ENCODE measurements at places on chromosomes 16 and 17.

- DNase-seq = no peak
These were observed 74.3 kb upstream of the CES5A start for GRCh38 chr16:55949518-55949917.

GRCh38 chr16:81879625-81880024 lies 100.5 kb downstream of the PLCG2 start:
- DNase-seq = no peak

- no peak for DNase-seq
These were observed 2.1 kb downstream of the SOX9 start for GRCh38 chr17:72122765-72123529.

DNA sequence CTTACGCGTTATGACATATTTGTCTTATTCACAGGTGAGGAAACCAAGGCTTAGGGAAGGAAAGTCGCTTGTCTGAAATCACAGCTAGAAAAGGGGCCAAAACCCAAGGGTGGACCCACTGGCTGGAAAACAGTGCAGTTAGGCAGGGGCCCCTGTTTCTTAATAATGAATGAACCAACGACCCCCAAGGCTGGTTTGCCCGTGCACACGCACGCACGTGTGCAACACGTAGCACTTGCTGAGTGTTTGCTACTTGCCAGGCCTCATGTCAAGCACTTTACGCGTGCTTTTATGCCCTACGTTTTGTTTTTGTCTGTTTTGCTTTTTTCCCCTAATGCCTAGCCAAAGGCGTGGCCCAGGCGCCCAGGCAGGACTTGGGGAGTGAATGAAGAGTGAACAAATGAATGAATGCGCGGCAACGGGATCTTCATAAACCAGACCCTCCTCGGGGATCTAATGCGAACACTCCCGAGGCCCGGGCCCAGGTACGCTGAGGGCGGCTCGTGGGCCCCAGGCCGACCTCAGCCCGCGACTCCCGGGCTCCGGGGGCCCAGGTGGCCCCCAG lies 571 bp upstream of the USP10 start:
- DNase-seq = peak; percentile 21

- no peak for DNase-seq
These were observed 1.1 kb downstream of the UNC13D start for GRCh38 chr17:75842963-75843576.

- no peak for DNase-seq
These were observed 229.0 kb upstream of the NLRP1 start for GRCh38 chr17:5813357-5813756.

- no peak for DNase-seq
These were observed 13.2 kb downstream of the TMEM238L start for GRCh38 chr17:10790491-10791401.

DNA sequence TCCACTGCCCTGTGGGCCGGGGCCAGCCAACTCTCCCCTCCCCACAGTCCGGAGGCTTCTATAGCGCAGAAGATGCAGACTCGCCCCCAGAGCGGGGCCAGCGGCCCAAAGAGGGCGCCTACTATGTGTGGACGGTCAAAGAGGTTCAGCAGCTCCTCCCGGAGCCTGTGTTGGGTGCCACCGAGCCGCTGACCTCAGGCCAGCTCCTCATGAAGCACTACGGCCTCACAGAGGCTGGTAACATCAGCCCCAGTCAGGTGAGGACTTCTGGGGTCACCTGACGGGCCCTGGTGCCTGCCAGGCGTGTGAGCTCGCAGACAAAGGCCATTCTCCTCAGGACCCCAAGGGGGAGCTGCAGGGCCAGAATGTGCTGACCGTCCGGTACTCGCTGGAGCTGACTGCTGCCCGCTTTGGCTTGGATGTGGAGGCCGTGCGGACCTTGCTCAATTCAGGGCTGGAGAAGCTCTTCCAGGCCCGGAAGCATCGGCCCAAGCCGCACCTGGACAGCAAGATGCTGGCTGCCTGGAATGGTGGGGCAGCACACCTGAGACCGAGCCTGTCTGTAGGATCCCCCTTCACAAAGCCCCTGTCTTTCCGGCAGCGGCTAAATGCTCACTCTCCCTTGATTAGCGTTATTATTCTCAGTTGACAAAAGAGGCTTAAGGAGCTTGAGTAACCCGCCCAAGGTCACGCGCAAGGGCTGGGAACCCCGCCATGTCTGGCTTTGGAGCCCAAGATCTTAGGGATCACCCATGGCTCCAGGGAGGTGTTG lies 3.9 kb downstream of the SPATA20 start:
- peak; percentile 95 for DNase-seq

DNA sequence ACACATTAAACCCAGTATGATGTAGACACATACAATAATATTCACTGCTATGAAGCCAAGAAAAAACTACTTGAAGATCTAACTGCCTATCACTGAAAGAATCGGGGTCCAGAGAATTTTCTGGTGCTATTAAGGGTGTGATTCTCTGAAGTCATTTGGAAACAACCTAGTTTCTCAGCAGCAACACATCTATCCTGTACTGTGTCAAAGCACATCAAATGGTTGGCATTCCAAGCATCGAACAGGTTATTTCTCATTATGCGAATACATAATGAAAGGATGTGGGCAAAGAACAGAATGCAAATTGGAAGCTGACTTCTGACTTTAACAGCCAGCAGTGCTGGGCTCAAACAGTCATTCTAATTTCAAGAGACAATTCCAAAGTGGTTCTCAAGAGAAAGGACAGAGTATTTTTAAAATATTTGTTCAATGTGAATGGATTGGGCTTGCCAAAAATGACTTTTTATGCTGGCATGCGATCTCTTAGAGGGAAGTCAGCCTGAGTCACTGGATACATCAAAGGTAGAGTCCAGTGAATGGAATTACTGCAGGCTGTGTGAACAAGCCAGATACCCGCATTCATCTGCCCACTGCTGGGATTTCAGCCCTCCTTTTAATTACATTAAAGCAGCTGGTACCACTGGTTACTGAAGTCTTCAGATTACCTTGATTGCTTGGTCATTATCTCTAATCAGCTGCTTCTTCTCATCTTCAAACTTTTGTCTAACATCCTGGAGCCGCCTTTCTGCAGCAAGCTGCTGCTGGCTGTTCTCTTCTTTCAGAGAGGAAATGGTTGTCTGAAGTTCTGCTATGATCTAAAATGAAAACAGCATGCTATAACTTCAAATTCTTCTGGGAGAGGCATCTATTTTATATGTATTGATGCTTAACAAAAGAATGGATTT lies 181.2 kb upstream of the AXIN2 start:
- peak; percentile 37 for DNase-seq

- no peak for DNase-seq
These were observed 221.1 kb upstream of the GSE1 start for GRCh38 chr16:85391769-85392583.

DNA sequence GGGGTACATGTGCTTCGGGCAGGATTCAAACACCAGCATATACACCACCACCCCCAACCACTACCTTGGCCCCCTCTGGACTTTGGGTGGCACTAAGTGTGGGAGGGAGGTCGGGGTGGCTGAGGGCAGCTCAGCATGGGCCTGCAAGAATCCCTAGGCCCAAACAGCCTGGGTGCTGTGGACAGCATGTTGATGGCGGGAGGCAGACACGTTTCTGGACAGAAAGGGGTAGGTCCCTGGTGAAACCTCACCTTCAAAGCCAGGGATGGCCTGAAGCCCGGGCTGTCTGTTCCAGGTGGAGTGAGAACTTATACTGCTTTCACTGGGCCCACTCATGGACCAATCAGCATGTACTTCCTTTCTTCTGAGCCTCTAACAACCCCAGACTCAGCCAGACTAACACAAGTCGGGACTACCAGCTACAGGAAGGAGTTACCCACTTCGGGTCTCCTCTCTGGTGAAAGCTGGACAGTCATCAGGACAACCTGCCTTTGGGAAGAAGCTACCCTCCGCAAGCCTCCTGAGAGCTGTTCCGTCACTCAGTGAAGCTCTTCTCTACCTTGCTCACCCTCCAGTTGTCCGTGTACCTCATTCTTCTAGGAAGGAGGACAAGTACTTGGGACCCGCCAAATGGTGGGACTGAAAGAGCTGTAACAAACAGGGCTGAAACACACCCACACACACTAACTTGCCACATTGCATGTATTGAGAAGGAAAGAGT lies 203.0 kb downstream of the CPPED1 start:
- no peak for DNase-seq

GRCh38 chr16:3673201-3673600 lies 18.7 kb downstream of the DNASE1 start:
- DNase-seq = no peak

DNA sequence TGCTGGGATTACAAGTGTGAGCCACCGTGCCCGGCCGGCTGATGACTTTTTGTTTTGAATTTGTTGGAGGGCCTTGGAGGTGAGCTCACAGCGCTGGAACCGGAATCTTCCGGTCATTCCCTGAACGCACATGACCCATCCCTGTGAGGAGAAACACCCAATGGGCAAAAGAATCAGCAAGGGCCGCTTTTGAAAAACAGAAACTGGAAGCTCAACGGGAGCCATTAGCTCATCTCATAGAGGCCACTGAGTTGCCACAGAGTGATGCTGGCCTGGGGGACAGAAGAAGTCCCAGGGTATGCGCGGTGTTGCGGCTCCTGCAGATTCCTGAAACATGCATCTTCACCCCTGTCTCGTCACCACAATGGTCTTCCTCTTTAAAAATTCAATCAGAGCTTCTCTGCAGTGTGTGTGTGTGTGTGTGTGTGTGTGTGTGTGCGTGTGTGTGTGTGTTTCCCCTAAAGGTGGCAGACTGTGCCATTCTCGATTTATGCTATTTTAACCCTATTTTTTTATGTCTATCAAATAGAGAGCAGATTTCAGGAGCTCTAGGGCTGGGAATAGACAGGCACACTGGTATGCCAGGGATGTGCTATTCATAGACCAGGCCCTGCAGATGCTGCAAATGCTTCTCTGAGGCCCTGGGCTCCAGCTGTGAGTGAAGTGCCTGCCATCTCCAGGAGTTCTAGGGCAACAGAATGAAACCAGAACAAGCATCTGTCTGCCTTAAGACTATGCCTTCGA lies 68.3 kb downstream of the MARCHF10 start:
- DNase-seq = no peak

GRCh38 chr16:77993111-77993985 lies 29.0 kb upstream of the CLEC3A start:
- no peak for DNase-seq

- no peak for DNase-seq
These were observed 202.9 kb upstream of the N4BP1 start for GRCh38 chr16:48812856-48813255.

DNA sequence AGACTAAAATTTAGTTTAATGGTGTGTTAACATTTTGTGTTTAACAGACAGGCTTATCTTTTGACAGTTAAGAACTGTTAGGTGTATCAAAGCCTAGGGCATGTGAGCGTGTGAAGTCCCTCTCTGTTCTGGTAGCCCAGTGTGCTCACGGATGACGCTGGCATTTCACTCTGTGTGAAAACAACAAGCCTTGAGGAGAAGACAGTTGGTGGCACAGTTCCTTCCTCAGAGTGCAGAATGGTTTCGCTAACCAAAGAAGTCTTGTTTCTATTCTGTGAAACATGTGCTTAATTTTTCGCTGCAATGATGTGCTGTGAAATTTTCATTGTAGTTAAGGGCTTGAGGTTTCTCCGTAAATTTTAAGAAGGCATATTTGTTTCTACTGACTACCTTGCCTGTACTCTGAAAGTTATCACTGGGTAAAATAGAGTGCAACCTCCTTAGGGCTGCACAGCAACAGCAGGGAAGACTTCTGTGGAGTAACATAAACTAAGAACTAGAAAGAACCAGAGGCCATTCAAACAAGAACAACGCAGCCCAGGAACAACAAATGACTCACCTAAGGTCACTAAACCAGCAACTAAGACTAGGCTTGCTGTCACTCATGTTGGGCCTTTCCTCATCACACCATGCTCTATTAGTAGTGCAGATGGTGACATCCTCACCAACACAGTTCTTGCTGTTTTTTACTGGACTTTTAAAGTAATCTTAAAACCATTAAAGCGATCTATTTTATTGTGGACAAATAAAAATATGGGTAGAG lies 33.4 kb downstream of the BRD7 start:
- no peak for DNase-seq

DNA sequence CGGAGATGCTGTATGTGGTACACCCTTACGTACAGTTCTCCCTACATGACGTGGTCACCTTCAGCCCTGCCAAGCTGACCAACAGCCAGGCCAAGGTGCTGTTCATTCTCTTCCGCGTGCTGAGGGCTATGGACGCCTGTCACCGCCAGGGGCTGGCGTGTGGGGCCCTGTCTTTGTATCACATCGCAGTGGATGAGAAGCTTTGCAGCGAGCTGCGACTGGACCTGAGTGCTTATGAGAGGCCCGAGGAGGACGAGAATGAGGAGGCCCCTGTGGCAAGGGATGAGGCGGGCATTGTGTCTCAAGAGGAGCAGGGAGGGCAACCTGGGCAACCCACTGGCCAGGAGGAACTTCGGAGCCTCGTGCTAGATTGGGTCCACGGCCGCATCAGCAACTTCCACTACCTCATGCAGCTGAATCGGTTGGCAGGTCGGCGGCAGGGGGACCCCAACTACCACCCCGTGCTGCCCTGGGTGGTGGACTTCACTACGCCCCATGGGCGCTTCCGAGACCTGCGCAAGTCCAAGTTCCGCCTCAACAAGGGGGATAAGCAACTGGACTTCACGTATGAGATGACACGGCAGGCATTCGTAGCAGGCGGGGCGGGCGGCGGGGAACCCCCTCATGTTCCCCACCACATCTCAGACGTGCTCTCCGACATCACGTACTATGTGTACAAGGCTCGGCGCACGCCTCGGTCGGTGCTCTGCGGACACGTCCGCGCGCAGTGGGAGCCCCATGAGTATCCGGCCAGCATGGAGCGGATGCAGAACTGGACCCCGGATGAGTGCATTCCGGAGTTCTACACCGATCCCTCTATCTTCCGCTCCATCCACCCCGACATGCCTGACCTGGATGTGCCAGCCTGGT lies 1.4 kb downstream of the WDR81 start:
- no peak for DNase-seq

GRCh38 chr16:49608098-49608497 lies 234.5 kb downstream of the C16orf78 start:
- no peak for DNase-seq

DNA sequence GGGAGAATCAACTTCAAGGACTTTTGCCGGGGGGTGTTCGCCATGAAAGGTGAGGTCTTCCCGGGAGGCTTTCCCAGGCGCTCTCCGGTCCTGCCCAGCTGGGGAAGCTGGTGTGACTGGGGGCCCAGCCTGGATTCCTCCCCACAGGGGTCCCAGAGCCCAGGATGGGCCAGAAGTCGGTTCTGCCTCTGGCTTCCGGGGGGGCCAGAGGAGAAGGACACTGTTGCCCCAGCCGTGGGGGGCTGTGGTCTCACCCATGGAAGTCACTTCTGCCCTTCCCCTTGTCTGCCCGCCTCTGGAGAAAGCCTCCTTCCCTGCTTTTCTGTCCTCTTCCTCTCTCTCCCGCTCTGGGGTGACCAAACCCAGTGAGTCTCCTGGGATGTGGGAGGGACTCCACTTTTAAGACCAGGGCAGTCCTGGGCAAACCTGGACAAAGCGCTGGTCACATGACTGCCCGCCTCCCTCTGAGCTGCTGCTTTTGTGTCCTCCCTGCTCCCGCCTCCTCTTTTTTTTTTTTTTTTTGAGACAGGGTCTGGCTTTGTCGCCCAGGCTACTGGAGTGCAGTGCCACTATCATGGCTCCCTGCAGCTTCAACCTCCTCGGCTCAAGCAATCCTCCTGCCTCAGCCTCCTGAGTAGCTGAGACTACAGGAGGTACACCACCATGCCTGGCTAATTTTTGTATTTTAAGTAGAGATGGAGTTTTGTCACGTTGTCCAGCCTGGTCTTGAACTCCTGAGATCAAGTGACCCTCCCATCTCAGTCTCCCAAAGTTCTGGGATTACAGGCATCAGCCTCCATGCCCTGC lies 40.6 kb downstream of the RAB11FIP4 start:
- no peak for DNase-seq

- DNase-seq = no peak
These were observed 688 bp downstream of the ADAP2 start for GRCh38 chr17:30922235-30923030.

- DNase-seq = no peak
These were observed 4.0 kb upstream of the GGNBP2 start for GRCh38 chr17:36540696-36541095.
